Activated CD4-positive, alpha-beta T cell treated with anti-CD3 and anti-CD28 coated beads for 36 hours (primary cell): ENCODE measurements at places on chromosomes 11 and 22. TPM values are rescaled to one million over a fixed set of nuclear protein-coding genes. Genes with fewer than 3 reads are reported as not detected.
A peak's percentile ranks its signal among the peaks of the same experiment; 100 is the strongest.

- H3K36me3 ChIP-seq, result no peaks in the 10 kb centered on the region
- DNase-seq, result no peak
- no peaks in the 10 kb centered on the region for H3K27me3 ChIP-seq
- peaks cover 61% of the 10 kb centered on the region for H3K4me1 ChIP-seq
- no peak overlapping the region for H3K27ac ChIP-seq
Measured at GRCh38 chr11:85822814-85823213, 11.9 kb upstream of the SYTL2 start.

The CD3E gene
- 530 TPM for total RNA-seq

- H3K4me3 ChIP-seq, result no peak overlapping the region
- H3K4me1 ChIP-seq, result no peaks in the 10 kb centered on the region
- no peak overlapping the region for H3K27ac ChIP-seq
- no peak for DNase-seq
Measured at GRCh38 chr22:24095826-24096757, 85.0 kb downstream of the CABIN1 start.

The OR8K1 gene
- total RNA-seq, result not detected

The OR4D11 gene
- total RNA-seq, result not detected

GRCh38 chr11:33891714-33892327, at the start of gene LMO2:
LMO2 (minus strand) TSS chr11:33892076; CDS start chr11:33869716, 22,360 bp downstream.
- H3K4me3 ChIP-seq, result no peak within 1 kb of the TSS
- H3K27me3 ChIP-seq, result peaks cover 77% of the 10 kb centered on the region
- no peak for DNase-seq
- H3K36me3 ChIP-seq, result no peaks in the 10 kb centered on the region

The CECR2 gene
- total RNA-seq, result 0.18 TPM

DNA sequence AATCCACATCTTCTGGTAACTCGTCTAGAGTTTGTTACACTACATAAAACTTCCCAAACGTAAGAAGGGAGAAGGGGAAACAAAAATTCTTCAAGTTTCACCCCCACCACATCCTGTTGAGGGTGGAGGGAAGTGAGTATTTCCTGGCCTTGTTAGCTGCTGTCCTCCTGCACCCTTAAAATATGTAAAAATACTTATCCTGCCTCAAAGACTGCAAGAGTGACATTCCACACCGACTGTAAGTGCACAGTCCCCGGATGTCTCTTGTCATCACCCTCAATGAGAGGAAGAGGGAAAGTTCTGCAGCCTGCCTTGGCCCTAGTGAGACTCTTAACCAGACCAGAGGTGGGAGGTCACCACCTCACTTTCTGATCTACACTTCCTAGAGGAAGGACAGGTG, 3.3 kb downstream of the TMEM121B start:
- no peaks in the 10 kb centered on the region for H3K36me3 ChIP-seq
- peaks cover 54% of the 10 kb centered on the region for H3K4me1 ChIP-seq
- peak; percentile 34 for DNase-seq
- no peak overlapping the region for H3K4me3 ChIP-seq

DNA sequence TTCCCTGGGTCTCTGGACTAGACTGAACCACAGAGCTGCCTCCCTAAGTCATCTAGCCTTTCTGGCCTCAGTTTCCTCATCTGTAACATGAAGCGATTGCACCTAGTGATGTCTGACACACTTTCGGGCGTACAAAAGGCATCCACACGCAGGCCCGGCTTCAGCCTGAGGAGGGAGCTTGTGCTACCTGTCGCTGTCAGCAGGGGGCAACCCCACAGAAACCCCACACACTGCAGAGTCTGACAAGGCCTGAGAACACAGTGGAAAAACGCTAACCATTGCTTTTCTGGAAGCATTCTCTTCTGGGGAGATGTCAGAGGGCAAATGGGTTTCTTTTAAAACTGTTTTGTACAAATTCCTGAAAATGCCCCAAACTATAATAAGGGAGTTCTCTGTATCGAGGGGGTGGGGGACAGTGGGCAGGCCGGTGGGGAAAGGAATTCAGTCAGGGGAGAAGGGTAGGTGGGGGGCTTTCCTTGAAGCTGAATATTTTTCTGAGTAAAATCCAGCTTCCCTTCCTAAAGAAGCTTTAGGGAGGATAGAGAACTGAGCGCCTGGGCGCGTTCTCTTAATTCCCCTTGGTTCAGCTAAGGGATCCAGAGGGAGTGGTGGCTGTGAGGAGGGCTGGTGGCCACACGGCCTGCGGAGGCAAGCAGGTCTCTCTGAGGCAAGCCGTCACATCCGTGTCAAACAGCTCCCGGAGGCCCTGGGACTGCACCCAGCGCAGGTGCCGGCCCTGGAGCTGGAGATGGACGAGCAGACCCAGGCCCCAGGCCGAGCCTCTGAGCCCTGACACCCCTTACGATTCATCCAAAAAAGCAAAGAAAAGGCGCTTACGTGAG, 533 bp downstream of the ELF5 start:
- no peaks in the 10 kb centered on the region for H3K4me1 ChIP-seq
